Nucleus accumbens (tissue), 56 donors: ENCODE measurements at places on chromosomes 11 and 22.

- DNase-seq: no peak
These were observed 17.4 kb downstream of the SGSM3 start for GRCh38 chr22:40387746-40388145.

GRCh38 chr11:13098063-13098462 lies 88.9 kb downstream of the RASSF10 start:
- no peak for DNase-seq

- DNase-seq: no peak
These were observed 120.7 kb downstream of the CCDC81 start for GRCh38 chr11:86495351-86495750.

DNA sequence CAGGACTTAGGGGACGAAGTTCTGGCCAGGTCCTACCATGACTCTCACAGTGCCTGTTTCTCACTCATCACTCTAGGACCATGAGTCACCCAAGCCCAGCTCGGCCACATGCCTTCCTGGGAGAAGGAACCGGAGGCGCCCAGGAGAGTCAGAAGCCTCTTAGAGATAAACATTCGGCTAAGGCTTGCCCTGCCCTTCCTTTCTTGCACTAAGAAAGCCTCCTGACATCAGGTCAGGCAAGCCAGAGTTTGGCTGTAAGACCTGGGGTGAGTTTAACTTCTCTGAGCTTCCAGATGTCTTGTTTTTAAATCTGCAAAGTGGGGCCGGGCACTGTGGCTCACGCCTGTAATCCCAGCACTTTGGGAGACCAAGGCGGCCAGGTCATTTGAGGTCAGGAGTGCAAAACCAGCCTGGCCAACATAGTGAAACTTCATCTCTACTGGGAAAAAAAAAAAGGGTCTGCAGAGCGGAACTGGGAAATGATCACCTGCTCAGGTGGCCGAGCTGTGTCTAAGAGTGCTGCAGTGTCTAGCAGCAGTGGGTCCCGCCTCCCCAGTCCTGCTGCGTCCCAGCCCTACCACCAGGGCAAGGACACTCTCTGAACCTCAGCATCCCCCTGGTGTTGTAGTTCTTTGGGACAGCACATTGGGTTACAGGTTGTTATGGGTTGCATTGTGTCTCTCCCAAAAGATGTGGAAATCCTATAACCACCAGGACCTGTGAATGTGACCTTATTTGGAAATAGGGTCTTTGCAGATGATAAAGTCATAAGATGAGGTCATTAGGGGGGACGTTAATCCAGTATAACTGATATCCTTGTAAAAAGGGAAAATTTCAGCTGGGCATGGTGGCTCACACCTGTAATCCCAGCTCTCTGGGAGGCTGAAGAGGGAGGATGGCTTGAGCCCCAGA lies 1.8 kb upstream of the CARS1 start:
- DNase-seq: no peak

- DNase-seq: no peak
These were observed 71.2 kb downstream of the USP35 start for GRCh38 chr11:78259777-78260487.
